Gastroesophageal sphincter (tissue), 4 donors: ENCODE measurements at places on chromosomes 7 and 10. TPM values are rescaled to one million over a fixed set of nuclear protein-coding genes. Genes with fewer than 3 reads are reported as not detected.

DNA sequence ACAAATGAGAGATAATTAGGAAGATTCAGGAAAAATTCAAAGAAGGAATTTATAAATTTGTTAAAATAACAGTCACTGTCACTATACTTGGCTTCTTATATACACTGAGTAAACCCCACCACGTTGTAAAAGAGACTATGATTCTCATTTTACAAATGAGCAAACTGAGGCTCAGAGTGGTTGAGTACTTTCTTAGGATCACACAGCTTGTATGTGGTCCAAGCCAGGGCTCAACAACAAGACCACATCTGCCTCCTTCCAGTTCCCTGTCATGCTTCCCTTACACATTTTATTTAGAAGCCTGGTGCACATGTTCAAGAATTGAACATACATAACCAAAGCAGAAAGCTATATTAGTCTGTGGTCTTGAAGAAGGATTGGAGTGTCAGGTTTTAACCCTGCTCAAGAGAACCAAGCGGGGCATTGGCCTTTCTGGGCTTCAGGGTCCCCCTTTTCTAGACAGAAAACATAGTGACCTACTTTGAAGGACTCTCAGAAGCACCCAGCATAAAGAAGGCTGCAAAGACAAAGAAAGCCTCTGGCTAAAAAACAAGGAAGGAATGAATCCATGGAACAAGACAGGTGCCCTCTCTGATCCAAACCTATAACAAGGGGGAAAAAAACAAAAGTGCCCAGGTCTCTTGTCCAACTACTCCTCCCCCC is 846 bp downstream of the MRLN start:
- no peak for ATAC-seq

DNA sequence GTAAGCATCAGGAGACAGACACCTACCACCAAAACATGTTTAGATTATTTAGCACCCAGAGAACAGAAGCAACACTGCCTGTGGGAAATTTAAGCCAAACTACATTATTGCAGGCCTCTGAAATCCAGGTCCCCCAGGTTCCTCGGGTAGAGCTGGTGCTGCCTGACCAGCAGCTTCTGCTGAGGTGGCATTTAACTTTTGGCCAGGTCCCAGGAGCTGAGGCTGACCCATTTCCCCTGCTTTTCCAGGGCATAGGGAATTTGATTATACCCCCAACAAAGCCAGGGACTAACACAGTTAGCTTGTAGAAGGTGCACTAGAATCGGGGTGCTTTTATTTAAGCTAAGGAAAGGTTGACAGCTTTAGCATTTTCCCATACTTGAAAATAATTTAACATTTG is 4.7 kb downstream of the LRRC4 start:
- no peak for ATAC-seq

DNA sequence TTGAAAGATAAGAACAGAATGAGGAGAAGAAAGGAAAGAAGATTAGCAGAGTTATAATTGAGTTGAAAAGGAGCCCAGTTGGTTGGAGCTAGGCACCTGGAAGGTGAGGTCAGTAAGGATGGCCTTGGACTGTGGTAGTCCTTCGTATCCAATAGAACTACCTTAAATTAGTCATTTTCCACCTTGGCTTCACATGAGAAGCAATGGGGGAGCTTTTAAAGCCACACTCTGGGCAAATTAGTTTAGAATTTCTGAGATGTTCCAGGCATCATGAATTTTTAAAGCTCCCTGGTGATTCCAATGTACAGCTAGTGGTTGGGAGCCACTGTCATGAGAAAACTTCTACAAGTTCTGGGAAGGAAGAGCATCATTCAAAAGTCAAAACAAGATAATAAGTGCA is 27.3 kb upstream of the CYP3A5 start:
- ATAC-seq, result no peak

DNA sequence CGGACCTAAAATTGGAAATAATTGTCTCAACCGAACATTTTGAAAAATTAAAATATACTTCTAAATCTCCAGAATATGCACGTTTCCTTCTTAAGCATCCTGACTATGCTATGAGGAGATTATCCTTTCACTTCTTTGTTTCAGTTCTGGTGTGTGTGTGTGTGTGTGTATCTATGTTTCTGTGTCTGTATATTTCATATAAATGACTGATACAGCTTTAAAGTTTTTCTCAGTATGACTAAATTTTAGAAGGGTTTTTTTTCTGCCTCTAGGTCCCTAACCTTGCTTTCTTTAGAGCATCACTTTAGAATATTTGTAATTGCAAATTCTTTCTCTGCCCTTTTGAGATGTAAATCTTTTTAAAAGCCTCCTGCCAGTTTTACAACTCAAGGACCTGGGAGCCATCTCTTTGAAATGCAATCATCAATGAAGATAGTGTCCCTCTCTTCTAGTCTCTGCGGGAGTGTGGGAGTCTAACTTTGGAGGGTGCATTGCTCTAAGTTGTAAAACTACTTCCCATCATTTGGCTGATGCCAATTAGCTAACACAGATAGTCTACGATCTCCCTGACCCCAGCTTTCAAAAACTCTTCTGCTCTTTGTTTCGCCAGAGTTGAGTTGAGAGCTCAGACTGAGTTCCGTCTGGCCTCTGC is 782.0 kb upstream of the ZWINT start:
- no peak for ATAC-seq

- no peak for ATAC-seq
Measured at GRCh38 chr7:137839903-137840779, 6.6 kb downstream of the DGKI start.

GRCh38 chr10:71726580-71727104 is 7.1 kb upstream of the C10orf105 start:
- no peak for ATAC-seq

GRCh38 chr10:23585186-23585585 is 146.3 kb downstream of the OTUD1 start:
- ATAC-seq, result no peak

GRCh38 chr7:66110856-66111255 is 3.8 kb upstream of the CRCP start:
- ATAC-seq, result no peak

GRCh38 chr7:113768387-113768786 is 150.4 kb downstream of the PPP1R3A start:
- ATAC-seq, result no peak

GRCh38 chr10:76984559-76985443 is 652.8 kb downstream of the KCNMA1 start:
- ATAC-seq, result no peak

DNA sequence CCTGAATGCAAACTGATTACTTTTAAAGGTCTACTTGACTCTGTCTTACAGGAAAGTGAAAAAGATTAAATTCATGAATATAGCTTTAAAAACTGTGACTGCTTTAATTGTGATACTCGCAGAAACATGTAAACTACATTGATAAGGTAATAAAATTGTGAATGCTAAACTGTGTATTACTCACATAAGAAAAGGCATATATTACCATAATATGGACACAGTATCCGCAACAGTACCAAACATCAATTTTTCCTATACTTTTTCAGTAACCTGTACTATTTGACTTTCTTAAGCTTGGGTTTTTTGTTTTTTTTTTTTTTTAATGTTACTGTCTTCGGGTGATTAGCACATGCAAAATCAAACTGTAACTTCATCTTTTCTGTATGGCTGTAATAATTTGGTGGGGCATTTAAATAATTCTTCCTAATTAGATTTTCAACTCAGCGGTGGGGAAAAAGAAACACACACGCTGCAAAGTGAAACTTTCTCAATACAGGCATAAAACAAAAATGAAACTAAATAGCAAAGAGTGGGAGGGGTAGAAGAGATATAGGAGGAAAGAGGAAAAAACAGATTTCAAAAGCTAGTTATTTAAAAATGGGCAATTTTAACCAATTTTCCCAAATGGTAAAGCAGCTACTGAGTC is 23.2 kb downstream of the NT5C3A start:
- ATAC-seq, result no peak

DNA sequence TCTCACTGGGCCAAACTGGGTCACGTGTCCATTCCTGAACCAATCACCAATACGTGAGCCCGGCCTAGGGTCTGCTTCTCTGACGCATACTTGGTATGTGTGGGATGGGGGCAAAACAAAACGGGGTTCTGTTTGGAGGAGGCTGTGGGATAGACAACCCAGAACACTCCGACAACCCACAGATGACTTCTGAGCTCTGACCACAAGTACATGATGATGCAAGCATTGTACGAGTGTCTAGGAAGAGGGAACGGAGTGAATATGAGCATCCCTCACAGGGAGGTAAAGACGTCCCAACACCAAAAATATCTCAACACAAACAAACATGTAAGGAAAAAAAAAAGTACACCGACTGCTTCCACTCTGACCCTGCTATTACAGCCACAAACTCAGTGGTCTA is 5.6 kb downstream of the DAGLB start:
- ATAC-seq, result no peak

DNA sequence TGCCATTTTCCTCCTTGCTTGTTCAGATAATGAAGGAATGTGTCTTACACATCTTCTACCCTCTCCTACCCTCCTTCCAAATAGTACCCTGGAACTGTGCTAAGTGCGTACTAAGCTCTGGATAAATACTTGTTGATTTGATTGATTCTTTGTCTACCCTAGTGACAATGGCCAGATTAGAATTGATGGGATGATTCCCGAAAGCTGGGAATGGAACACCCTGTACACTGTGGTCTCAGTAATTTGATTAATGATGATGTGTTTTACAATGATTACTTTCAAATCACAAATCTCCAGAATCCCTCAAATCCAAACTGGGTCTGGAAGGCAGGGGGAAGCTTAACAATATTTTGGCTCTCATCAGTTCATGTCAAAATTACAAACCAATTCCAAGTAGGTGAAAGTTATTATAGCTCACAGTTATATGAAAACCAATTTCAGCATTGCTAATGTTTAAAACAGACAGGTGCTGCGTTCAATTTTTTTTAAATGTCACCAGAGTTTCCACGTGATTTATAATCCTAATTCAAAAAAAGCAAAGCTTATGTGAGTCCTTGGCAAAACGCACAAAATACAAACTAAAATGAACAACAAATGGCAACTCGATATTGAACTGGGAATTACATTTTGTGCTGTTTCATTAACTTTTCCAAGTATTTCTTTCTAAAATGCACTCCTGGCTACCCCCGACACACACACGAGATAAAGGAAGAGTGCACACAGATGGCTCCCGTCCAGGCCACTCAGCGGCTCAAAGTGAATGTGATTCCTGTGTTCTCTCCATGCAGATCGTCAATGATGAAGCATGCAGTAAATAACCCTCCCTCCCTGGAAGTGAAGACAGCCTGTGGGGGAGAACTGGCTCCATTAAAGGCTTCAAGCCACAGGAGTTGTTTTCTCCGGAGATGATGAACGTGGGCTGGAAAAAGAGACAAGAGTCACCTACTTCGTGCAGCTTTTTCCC is 21.7 kb upstream of the ADRB1 start:
- ATAC-seq, result peak; percentile 23

DNA sequence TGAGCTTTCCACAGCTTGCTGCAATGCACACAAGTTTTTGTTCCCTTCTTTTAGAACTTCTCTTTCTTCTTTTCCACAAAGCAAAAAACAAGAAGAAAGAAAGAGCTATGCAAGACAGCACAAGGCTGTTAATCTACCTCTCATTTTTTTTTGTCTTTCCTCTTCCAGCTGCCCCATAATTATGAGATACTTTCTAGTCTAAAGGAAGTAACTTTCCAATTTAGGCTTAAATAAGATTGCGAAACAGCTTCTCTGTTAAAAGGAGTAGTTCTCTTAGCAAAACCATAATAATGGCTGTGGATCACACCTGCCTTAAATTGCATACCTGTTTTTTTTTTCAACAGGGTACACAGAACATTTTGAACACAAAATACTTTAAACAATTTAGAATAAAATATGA is 56.0 kb downstream of the NDUFB2 start:
- ATAC-seq, result no peak

GRCh38 chr7:55187701-55188491 is 169.1 kb downstream of the EGFR start:
- ATAC-seq, result no peak

GRCh38 chr10:4278186-4278585 is 493.2 kb upstream of the KLF6 start:
- no peak for ATAC-seq

The PILRA gene
- total RNA-seq, result 4.4 TPM

The MMD2 gene
- 1.1 TPM for total RNA-seq

The LRRC18 gene
- not detected for total RNA-seq

The GALNT17 gene
- 40.4 TPM for total RNA-seq

The DDX21 gene
- 40.9 TPM for total RNA-seq

The SLC29A3 gene
- 5.7 TPM for total RNA-seq

The AKR1B1 gene
- total RNA-seq, result 34.4 TPM
